Non-pigmented ciliary epithelial cell (primary cell): ENCODE measurements at places on chromosomes 1 and 21.

DNA sequence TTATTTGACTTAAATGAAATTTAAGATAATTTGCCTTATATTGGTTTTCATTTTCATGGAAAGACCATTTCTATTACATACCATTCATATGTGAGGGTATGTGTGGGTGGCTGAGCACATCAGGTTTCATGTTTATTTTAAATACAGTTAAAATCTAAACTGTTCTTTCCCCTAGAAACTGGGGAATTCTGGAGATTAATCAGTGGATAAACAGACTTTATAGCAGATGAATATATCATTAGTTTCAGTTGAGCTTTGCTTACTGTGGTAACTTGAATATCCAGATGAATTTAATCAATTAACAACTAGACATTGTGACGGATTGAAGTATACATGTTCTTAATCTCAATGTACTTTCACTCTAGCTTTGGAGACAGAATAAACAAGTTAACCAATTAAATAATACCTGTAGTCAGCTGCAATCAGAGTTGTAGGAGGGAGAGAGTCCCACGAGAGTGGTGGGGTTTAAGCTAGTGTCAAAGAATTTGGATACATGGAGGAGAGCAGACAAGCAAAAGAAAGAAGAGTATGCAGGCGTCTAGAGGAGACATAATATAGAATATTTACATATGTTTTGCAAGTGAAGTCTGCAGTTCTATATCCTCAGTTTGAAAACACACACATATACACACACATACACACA lies 97.6 kb downstream of the PDE4B start:
- no peak for DNase-seq

GRCh38 chr1:202807451-202807925 lies 733 bp downstream of the KDM5B start:
- DNase-seq, result no peak

DNA sequence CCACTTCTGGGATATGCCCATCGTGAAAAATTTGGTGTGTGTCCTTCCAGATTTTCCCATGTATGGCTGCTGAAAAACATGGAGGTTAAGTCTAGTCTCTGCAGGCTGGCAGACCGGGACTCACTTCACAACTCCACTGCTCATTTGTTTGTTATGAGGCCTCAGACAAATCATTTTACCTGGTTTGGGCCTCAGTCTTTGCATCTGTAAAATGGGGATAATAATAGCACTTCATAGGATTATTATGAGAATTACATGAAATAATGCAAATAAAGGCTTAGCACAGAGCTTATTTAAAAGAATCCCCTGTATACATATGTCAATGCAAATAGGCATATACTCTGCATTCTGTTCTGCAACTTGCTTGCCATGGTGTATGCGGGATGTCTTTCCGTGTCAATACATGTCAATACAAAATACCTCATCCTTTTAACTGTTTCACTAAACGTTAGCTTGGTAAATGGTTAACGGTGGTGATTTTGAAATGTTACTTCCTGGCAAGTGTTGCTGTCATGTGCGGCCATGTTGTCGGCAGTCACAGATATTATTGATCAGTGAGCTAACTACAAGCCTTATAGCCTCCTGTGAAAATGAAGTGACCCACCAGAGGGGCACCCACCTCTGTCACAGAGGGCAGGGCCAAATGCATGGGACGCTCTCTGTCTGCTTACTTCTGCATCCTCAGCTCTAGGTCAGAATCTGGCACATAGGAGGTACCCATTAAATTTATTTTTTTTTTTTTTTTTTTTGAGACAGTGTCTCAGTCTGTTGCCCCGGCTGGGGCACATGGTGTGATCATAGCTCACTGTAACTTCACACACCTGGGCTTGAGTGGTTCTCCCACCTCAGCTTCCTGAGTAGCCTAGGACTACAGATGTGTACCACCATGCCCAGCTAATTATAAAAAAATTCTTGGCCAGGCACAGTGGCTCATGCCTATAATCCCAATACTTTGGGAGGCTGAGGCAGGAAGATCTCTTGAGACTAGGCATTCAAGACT lies 4.3 kb downstream of the LCK start:
- DNase-seq, result no peak

DNA sequence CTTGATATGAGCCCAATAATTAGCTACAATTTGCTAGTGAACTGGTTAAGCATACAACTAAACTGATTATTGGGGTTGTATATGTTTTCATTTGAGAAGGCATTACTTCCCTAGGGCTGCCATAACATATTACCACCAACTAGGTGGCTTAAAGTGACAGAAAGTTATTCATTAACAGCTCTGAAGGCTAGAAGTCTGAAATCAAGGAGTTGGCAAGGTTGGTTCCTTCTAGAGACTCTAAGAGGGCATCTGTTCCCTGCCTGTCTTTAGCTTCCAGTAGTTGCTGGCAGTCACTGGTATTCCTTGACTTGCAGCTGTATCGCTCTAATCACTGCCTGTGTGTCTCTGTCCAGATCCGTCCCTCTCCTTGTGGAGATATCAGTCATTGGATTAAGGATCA lies 86.3 kb downstream of the LHX9 start:
- DNase-seq, result no peak

GRCh38 chr1:14949836-14950713 lies 203.5 kb upstream of the TMEM51 start:
- DNase-seq, result no peak

DNA sequence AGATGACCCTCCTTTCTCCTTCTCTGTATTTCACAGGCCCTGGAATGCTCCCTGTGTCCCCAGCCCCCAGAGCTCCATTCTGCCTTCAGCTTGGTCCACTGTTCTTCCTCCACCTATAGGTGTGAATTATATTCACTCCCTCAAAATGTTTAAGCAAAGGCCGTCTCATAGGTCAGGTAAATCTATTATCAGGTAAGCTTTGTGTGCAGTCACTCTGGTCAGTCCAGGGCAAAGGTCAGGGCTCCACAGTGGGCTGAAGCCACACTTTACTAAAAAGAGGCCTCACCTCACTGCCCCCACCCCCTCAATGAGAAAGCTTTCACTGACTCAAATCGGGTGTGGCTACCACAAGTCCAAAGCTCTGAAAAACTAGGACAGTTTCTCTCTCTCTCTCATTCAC lies 65.9 kb downstream of the DNTTIP2 start:
- no peak for DNase-seq

DNA sequence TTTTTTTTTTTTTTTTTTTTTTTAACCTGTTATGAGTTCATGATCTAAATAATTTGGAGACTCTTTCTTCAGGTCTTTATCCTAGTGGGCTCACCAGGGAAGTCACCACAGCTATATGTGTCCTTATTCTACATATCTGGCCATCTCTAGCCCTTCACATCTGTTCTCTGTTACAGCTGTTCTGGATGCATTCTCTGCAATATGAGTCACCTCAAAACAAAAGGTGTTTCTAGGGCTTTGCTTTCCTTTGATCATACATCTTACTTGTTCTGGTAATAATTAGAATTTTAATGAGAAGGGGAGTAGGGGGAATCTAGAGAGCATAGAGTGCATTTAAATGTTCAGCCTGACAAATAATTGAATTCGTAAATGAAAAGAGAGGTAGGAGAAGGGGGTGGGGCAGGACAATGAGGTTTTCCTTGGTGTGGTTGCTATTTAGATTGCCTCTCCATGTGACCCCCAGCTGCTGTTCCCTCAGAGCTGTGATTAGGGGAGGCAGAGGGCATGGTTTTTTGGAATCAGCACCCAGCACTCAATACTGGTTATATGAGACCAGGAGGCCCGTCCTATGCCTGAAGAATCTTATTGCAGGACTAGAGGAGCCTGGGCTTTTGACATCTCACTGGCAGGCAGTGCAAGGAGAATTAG lies 8.0 kb downstream of the SYT6 start:
- no peak for DNase-seq

DNA sequence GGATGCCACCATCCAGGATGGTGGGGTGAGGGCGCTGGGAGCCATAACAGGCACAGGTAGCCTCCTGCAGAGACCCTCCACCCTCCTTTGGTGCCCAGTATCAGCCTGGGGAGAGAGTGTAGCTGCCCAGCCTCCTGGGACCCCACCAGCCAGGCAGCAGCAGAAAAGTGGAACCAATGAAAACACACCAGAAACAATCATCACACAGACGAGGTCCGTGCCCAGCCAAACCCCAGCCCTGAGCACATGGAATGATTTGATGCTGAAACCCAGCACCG lies 285.1 kb downstream of the PTPRU start:
- no peak for DNase-seq

DNA sequence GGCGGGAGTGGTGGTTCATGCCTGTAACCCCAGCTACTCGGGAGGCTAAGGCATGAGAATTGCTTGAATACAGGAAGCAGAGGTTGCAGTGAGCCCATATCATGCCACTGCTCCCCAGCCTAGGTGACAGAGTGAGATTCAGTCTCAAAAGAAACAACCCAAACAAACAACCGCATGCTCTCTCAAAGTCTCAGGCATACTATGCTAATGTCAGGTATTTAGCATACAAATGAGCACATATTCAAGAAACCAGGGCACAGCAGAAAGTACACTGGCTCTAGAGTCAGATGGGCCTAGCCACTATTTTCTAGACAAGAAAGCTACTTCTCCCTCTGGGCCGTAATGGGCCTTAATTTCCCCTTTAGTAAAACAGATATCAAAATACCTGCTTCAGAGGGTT lies 55.0 kb downstream of the ELAVL4 start:
- DNase-seq, result no peak

GRCh38 chr21:24649691-24650090 lies 957.6 kb downstream of the MRPL39 start:
- DNase-seq, result no peak

DNA sequence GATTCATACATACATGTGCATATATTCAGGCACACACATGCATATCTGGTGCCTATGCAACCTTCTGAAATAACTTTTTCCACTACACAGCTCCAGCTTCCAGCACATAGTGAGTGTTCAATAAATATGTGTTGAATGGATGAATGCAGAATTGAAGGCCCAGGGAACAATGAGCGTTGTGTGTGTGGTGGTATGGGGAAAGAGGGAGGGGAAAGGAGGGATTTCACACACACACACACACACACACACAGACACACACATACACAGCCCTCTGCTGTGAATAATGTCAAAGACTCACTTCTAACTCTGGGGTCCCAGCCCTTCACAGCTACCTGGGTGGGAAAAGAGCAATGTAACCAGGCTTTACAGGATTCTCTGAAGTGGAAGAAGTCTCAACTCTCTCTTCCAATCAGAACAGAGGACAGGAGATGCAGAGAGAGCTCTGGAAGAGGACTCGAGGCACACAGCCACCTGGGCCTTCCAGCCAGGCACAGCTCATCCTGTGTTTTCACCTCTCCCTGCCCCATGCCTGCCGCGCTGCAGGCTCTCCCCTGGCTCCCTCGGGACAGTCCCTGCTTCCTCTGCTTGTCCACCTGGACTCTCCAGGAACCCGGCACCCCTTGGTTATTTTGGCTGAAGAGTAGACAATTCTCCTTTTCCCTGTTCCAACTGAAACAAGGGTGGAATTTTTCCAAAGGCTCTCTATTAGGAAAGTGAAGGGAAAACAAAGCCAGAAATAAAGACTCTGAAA lies 5.4 kb upstream of the IGSF8 start:
- no peak for DNase-seq

DNA sequence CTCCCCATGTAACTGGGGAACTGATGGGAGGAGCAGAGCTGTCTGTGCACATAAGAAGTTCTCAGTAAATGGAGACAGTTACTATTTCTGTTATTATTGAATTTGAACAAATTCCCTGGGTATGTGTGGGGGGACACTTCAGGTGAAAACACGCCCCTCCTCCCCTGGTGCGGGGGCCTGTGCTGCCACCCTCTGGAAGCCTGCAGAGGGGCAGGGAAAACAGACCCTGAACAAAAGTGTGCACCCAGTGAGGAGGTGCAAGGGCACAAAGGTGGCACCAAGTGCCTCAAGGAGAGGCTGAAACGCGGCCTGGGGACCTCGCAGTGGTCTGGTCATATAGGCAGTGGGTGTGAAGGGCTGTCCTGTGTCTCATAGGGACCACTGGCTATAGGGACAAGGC lies 18.2 kb upstream of the NADK start:
- DNase-seq, result no peak

DNA sequence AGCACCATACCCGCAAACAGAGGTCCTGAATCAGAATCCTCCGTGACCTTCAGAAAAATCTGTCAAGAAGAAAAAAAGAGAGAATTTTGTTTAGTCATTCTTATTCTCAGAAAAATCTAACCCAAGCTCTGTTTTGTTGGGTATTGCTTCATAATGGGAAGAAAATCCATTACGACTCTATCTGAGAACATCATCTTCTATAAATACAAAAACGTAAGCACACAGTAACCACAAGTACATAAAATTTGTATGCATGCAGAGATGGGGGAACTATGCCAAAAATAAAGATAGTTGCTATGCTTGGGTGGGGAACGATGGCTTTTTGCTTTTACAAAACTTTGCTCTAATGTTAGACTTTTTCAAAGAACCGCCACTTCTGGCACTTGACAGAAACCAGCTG lies 84.2 kb downstream of the ABCA4 start:
- peak; percentile 51 for DNase-seq

DNA sequence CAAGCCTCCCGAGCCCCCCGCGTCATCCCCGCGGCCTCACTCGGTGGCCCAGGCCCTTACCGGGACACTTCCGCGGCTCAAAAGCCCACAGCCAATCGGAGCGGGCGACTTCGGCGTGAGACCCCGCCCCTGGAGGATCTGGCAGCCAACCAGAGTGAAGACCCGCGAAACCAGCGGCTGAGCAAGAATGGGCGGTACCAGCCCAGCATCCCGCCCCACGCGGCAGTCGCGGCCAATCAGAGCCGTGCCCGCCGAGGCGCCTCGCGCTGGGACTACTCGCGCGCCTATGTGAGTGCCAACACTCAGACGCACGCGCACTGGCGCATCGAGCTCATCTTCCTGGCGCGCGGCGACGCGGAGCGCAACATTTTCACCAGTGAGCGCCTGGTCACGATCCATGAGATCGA lies 22.5 kb downstream of the DISP3 start:
- no peak for DNase-seq

- no peak for DNase-seq
Observed at GRCh38 chr1:209777587-209777986, 6.8 kb downstream of the C1orf74 start.

- DNase-seq, result no peak
Observed at GRCh38 chr21:43352568-43353281, 74.2 kb downstream of the SIK1 start.

DNA sequence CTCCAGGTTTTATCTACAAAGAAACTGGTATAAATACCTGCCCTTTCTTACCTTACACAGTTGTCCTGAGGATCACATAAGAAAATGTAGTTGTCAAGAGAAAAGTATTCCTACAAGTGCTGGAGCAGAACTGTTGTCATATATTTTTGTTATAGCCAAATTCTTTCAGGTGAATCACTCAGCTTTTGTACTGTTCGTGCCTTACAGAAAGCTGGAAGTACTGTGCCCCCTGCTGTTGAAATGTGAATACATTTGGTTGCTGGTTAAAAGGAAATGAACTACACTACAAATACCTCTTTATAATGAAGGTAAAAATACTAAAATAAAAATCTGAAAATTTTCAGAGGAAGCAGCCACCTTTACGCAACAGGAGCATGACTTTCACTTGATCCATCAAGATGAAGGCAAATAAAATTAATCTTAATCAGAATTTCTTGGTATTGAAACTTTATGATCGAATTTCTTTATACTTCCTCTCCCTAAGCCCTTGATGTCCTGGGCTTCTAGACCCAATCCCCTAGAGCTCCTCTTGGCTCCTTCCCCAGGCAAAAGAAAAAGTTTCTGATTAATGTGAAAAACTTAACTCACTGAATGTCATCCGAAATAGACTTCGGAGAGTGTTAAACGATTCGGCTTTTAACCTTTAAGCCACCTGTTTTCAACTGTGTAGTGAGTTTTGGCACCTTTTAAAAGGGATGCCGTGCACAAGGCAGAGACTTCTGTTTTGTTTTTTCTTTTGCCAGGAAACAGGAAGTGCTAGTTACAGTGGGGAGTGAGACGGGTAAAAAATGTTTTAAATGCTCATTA lies 12.5 kb downstream of the CHML start:
- DNase-seq, result no peak

GRCh38 chr1:12040457-12041051 lies 21.3 kb downstream of the MIIP start:
- DNase-seq, result peak; percentile 76
